ENCODE measurements at places on chromosomes 4 and X.

GRCh38 chr4:66160606-66161005 lies 490.3 kb upstream of the EPHA5 start:
- DNase-seq = no peak

DNA sequence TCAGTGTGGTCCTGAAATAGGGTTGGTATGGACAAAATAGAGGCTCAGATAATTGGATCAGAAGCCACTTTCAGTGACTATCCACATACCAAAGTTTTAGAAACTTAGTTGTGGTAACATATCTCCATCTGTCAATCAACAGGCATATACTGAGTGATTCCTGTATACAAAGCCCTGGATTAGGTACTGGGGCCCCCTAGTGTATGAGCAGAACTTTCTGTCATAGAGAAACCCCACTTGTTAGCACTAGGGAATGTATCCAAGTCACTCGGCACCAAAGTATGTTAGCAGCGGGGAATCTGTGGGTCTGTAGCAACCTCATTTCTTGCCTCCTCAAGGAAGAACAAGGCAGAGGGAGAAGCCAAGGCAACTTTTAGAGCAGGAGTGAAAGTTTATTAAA lies 50.7 kb downstream of the MAP7D3 start:
- DNase-seq = no peak

- DNase-seq = no peak
Observed at GRCh38 chr4:112340023-112340422, 42.9 kb downstream of the ALPK1 start.

GRCh38 chrX:16589211-16589610 lies 60.7 kb upstream of the S100G start:
- DNase-seq = no peak
